Mesothelial cell of epicardium (in vitro differentiated cells): ENCODE measurements at places on chromosomes 1 and 21. TPM values are rescaled to one million over a fixed set of nuclear protein-coding genes. Genes with fewer than 3 reads are reported as not detected.

DNA sequence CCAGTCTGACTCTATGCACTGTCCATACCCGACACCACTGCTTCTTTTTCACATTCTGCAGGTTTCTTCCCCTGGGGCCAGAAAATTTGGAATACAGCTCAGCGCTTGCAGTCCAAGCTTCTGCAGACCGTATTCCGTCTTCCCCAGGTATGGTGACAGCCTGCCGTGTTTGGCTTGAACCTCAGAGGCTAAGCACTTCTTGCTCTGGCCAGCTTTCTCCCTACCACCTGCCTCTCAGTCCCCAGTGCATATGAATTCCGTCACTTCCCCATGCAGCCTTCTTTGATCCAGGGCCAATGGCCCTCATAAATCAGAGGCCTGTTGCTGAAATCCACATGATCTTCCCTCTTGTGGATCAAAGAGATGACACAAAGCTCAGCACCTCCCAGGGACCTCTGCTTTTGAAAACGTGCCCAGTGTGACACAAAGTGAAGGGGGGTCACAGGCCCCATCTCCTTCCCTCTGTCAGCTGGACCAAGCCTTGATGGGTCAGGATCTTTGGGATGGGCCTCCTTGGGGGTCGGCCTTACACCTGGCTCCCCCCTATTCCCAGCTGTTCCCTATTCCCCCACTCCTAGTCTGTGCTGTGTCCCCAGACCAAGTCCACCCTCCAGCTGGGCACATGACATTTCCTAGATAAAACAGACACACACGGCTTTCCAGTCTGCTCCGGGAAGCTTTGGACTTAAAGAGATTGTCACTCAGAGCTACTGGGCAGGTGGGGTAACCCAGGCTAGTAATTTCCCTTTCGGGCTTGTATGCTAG lies 66.6 kb downstream of the HMGB4 start:
- DNase-seq: no peak

DNA sequence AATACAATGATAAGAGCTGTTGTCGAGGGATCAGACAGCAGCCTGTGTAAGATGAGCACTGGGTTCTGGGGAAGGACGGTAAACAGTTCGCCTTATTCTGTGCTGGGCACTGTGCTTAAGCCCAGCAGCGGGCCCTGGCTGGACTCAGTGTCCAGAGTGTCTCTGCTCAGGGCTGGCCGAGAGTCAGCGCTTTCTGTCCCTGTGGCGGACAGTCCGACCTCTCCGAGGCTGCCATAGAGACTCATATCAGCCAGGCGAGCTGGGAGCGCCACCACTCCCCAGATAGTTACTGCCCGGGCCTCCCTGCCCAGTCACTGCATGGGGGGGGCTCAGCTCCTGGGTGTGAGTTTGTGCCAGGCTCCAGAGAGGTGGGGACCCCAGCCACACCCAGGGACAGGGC lies 14.7 kb upstream of the NPHP4 start:
- no peak for DNase-seq

DNA sequence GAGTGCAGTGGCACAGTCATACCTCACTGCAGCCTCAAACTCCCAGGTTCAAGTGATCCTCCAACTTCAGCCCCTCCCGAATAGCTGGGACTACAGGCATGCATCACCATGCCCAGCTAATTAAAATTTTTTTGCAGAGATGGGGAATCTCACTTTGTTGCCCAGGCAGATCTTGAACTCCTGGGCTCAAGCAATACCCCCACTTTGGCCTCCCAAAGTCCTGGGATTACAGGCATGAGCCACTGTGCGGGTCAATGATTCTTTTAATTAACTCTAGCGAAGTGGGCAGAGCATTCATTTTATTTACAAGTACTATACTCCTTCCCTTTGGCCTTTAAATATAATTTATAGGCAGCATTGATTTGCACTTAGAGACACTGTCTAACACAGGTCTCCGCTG lies 2.5 kb upstream of the OTUD3 start:
- no peak for DNase-seq

DNA sequence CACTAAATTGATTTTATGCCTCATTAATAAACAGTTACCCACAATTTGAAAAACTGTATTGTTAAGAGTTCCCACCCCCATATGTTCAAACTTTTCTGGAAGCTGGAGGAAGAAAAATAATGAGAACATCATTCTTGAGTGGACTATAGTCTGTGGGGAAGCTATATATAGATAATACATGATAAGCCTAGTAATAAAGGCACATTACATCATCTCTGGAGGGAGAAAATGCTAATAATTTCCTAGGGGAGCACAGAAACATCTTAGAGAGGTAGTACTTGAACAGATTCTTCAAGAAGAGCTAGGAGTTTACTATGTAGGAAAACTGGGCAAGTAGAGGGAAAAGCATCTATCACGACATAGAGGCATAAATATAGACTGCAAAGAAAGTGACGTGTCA lies 19.6 kb downstream of the CYP2J2 start:
- no peak for DNase-seq

DNA sequence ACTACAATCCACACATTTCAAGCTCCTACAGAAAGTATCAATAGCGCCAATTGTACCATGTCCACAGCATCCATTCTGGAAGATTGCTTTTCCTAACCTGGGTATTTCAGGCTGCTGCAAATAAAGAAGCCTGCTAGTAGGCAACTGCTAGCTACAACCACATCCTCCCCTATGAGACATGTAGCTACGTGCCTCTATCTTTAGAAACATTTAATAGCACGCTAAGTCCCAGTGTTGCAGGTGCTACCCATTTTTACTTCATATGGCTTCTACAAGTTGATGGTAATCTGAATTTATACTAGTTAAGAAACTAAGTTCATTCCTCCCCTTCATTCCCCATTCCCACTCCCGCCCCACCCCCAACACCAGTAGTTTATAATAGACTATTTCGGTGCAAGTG lies 7.4 kb upstream of the AMPD1 start:
- DNase-seq: no peak

DNA sequence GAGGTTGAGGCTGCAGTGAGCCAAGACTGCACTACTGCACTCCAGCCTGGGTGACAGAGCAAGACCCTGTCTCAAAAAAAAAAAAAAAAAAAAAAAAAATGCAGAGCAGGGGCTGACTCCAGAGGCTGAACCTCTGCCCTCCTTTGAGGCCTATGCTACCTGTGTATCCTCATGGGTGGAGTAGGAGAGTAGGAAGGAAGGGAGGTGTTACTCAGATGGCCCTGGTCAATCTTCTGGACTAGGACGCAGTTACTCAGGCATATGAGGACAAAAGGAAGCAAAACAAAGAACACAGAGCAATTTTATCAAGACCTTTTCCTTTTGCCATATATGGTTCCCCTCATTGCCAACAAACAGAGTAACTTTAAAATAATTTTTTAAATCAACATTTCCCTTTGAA lies 35.2 kb downstream of the TGFBR3 start:
- DNase-seq: no peak

DNA sequence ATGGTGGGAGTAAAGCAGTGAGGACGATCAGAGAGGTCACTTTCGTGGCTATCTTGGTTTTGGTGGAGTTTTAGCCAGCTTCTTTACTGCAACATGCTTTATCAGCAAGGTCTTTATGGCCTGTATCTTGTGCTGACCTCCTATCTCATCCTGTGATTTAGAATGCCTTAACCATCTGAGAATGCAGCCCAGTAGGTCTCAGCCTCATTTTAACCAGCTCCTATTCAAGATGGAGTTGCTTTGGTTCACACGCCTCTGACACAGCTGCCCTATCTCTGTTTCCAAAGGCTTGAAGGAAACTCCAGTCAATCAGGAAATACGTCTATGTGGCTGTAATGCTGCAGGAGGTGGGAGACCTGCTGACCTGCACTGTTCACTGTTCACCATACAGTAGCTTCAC lies 146.1 kb upstream of the POGK start:
- DNase-seq: no peak

GRCh38 chr21:42735944-42736343 lies 82.5 kb downstream of the PDE9A start:
- no peak for DNase-seq

The HMGCS2 gene
- 0.47 to 1.4 TPM (median 0.51 TPM) in 3 replicates for total RNA-seq

The REG4 gene
- total RNA-seq: 0.16 to 0.29 TPM in 2 of 3 replicates, not detected in the other

The MYBPH gene
- total RNA-seq: not detected in 3 replicates

The TNFSF18 gene
- total RNA-seq: 3.3 to 4.6 TPM (median 3.7 TPM) in 3 replicates
